ENCODE measurements at places on chromosomes 1 and 21.

GRCh38 chr21:33975548-33976081, 60.0 kb upstream of the ATP5PO start:
- DNase-seq, result peak; percentile 92

GRCh38 chr1:114104949-114105348, 48.7 kb downstream of the SYT6 start:
- no peak for DNase-seq

- DNase-seq, result no peak
These were observed 42.6 kb downstream of the UBE2G2 start for GRCh38 chr21:44758781-44759627.

DNA sequence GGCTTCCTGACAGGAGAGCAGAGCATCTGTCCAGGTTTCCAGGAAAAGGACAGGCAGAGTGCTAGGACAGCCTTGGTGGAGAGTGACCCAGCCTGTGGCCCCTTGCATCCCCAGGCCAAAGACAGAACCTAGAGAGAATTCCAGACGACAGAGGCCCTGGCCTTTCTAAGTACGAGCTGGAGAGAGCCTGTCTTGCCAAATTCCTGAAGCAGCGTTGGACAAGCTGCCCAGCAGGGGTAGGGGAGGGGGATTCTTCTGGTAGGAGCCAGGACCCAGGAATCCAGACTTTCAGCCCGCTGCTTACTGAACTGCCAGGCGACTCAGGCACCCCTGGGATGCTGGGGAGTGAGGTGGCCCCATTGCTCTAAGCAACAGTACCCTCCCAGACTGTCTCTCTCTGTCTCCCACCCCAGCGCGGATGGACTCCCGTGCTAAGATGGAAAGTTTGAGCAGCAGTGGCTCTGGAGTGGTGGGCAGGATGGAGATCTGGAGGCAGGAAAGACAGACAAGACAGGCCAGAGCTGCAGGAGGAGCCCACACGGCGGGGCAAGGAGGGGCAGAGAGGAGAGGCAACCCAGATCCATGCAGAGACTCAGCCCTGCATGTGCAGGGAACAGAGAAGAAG, 8.8 kb upstream of the PEAR1 start:
- DNase-seq, result no peak

- DNase-seq, result no peak
These were observed 111.1 kb upstream of the COL6A1 start for GRCh38 chr21:45870421-45870820.

DNA sequence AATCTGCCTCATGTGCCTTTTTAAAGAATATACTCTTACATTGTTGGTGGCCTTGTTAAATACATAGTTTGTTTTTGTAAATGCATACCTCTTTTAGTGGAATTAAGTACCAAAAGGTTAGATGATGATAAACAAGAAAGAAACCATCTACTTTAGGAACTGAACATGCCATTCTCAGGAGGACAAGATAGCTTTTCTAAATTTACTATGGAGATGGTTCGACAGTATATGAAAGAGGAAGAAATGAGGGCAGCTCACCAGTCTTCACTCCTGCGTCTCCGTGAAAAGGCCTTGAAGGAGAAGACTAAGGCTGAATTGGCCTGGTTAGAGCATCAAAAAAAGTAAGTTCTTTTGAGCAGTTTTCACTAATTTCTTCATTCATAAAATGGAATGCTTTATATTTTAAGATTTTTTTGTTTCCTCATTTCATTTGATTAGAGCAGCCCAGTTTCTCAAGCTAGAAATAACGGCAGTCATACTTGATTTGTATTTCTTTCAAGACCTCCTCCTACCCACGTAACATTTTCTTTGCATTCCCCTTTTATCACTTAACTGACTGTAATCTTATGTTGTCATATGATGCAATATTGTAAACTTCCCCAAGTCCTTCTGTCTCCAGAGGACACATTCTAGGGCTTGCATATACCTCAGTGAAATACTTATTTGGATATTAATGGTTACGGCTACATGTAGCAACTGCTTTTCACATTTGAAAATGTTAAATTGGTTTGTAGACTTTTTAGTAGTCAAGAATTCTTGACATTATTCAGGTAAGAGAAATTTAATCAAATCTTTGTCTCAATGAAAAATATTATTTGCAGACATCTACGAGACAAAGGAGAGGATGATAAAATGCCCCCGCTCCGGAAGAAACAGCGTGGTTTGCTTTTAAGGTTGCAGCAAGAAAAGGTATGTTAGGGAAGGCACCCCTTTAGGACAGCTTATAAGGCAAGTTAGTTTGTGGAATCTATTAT, 99.3 kb downstream of the CEP350 start:
- peak; percentile 29 for DNase-seq

DNA sequence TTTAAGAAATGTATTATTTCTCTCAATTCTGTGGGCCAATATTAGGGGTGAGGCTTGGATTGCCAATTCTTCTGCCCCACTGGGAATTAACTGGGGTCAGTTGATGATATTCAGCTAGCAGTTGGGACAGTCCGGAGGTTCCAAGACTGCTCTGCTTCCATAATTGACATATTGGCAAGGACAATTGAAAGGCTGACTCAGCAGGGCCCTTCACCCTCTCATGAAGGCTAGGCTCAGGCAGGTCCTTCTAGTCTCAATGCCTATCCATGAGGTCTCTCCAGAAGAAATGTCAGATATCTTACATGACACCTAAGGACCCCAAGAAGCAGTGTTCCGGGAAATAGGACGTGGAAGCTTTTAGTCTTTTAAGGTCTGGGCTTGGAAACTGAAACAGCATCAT, 13.3 kb upstream of the RNF11 start:
- no peak for DNase-seq

DNA sequence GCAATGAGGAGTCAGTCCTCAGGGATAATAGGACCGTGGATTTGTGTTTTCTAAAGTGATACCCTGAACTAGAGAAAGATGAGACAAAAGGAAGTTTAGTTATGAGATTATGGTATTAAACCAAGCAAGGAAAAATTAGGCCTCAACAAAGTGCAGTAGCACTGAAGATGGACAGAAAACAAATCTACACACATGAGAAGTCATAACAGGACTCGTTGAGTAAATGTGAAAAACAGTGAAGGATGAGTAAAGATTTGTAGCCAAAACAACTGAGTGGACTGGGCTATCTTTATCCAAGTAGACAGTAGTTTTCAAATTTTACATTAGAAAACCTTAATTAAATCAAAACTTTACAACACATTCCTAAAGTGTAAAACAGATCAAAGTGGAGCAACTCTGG, 15.0 kb downstream of the EPRS1 start:
- no peak for DNase-seq

DNA sequence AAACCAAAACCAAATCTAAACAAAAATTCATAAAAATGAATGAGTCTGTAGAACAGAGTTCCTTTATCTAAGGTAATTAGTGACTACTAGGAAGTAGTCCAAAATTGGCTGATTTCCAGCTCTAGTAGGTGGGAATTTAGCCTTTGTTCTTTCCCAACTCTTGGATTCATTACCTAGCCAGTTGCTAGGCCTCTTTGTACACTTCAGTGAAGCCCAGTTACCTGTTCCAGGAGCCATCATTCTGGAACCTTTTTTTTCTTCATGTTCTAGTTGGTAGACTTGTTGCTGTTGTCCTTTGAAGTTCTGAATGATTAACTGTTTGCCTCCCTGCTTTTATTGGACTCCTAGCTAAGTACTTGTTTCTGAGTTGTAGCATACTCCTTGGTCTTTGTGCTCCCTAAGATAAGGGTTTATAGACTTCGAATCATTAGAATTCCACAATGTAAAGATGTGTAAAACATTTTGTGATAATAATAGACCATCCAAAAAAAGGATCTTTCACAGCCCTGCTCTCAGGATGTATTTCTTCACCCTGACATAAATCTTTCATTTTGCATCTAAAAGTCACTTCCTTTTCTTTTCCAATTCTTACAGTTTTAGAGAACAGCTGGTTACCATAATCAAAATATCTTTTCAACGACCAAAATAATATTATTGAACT, 9.8 kb downstream of the PLA2G4A start:
- peak; percentile 33 for DNase-seq

DNA sequence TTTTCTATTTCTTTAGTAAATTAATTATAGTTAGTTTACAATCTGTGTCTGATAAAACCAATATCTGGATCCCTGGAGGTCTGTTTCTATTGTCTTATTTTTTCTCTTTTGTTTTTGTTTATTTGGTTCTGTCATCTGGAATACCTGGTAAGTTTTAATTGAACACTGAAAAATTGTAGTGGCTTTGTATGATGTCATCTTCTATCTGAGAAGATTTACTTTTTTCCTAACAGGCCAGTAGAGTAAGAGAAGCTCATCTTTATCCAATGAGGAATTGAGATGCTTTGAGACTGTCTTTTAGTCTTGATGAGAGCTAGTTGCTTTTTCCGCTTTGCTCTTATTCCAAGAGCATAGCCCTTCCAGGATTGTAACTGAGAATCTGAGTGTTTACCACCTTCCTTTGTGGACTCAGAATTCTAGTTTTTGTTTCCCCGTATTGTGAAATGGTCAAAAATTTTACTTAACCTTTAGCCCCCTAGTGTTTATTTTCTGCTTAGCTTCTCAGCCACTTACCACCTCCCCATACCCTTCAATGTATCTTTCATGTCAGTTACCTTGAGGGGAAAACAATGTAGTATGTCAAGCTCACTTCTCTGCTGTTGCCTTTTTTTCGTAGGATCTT, 25.0 kb downstream of the PTGFRN start:
- no peak for DNase-seq

GRCh38 chr1:48869116-48869893, 92.6 kb upstream of the BEND5 start:
- no peak for DNase-seq

- DNase-seq, result no peak
These were observed 292.9 kb downstream of the NFIA start for GRCh38 chr1:61375082-61375880.

DNA sequence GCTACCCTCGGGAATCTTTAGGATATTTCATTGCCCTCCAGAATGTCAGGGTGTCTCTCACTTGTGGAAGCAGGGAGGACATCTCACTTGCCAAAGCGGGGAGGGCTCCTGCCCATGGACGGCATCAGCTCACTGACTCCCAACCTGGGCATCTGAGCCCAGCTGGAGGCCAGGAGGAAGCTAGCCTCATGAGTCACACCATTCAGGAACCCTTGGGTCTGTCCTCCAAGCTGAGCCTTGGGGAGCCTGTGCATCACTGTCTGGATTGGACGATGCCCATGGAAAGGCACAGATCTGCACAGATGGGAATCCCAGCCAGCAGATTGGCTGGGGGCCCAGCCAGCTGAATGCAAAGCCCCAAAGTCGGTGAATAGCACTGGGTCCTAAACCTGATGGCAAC, 25.2 kb downstream of the WNT3A start:
- no peak for DNase-seq

GRCh38 chr1:25908161-25908560, 1.9 kb upstream of the STMN1 start:
- no peak for DNase-seq

DNA sequence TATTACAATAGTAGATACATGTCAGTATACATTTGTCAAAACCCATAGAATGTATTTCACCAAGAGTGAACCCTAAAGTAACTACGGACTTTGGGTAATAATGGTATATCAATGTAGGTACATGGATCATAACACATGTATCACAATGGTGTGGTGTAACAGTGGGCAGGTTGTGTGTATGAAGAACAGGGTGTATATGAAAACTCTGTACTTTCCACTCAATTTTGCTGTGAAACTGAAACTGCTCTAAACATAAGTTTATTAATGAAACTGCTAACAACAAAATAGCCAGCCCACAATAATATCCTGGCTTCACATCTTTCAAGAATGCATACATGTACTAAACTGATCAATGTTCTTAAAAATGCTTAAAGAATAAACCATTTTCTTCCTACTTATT, 90.2 kb downstream of the RUSC1 start:
- DNase-seq, result no peak

GRCh38 chr1:55618199-55618598, 403.0 kb upstream of the USP24 start:
- no peak for DNase-seq

DNA sequence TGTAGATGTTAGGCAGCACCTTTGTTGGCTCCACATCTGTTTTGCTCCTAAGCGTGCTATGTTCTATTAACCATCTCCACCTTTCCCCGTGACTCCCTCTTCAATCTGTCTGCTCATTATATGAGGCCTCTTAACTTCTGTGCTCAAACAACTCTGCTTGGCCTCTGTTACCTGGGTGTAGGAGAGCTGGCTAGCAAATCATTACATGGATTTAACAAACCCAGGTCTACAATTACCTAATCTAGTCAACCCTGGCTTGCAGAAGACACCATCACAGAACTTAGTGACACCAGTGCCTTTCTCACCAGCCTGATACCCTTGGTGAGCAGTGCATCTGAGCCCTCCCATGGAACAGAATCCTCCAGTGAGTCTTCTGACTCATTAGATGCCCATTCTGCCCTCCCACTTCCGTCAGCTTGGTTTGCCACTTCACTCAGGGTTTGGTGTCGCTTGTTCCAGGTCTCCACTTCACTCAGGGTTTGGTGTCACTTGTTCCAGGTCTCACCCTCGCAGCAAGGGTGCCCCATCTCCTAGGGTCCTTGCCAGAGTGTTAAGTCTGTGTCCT, 92.0 kb upstream of the KIF26B start:
- DNase-seq, result no peak

GRCh38 chr1:155070721-155071569, 7.4 kb downstream of the EFNA4 start:
- DNase-seq, result peak; percentile 90

- peak; percentile 57 for DNase-seq
These were observed 64.6 kb upstream of the FMN2 start for GRCh38 chr1:240027059-240027462.

- DNase-seq, result peak; percentile 63
These were observed 5.6 kb upstream of the FAM131C start for GRCh38 chr1:16078925-16079656.

DNA sequence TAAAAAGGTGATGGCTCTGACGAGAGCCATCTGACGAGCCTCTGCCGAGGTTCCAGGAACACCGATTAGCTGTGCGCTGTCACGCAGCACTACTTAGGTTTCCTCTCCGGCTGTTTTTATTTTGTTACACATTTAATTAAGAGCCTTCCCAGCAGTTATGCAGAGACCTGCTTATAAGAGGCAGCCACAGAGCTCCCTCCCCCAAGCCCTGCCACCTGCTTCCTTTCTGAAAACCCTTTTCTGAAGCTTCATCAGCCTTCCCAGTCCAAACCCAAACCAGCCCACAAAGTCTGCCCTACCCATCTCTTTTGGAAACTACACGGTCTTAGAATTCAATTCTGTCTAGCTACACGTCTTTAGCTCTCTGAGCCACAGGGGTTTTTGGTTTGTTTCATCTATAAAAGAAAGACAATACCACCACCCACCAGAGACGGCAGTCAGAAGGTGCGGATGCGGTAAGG, 49.1 kb downstream of the ERI3 start:
- DNase-seq, result no peak

DNA sequence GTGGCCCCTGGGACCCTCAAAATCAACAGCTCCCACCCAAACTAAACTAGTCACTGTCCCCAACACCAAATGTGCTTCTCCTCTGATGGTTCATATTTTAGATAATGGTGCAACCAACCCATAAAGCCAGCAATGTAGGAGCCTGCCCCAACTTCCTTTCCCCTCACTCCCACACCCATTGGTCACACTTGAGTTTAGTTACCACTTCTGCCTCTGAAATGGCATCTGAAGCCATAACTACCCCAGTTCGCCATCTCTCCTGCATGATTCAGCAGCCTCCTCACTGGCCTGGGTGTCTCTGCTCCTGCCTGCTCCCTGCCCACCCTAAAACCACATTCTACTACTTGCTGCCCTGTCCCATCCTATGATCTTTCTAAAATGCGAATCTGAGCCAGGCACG, 3.4 kb upstream of the CDCP2 start:
- peak; percentile 86 for DNase-seq

Data from suppressor macrophage (primary cell).